ENCODE measurements at places on chromosomes 11 and 22.

DNA sequence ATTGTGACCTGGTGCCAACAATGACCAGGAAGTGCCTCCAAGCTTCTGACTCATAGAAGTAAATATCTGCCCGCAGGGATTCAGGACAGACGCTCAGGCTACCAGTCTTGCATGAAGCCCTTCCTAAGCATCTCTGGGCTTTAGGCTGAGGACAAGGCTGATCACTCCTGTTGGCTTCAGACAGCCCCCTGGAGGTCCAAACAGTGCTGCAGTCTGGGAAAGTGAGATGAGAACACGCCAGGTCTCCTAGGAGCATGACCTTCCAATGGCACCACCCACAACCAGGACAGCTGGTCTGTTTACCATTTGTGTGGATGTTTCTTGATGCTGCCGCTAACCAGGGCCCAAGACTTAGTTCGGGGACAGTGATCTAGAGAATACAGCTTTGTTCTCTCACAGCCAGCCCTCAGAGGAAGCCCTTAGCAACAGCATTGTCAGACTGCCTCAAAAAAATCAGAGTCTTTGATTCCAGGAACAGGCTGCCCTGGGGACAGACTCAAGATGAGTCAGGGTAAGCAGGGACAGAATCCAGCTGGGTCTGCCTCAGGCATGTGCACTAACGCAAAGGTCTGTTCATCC, 111.2 kb downstream of the ZNF280B start:
- peak; percentile 69 for DNase-seq

- no peak for DNase-seq
These were observed 158.2 kb downstream of the TTC28 start for GRCh38 chr22:28521451-28521850.

DNA sequence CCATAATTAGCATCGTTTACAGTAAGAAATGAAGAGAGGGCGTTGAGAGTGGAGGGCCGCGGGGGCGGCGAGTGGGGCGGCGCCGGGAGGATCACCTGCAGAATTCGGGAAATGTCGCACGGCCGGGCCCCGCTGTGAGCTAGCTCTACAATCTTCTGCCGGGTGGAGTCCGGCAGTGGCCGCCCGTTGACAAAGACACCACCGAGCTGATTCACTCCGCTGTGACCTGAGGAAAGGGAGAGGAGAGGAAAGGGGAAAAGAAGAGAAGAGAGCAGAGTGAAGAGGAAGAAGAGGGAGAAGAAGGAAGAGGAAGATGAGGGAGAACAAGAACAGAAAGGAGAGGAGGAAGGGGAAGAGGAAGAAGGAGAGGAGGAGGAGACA, 8.5 kb downstream of the PAX6 start:
- no peak for DNase-seq

DNA sequence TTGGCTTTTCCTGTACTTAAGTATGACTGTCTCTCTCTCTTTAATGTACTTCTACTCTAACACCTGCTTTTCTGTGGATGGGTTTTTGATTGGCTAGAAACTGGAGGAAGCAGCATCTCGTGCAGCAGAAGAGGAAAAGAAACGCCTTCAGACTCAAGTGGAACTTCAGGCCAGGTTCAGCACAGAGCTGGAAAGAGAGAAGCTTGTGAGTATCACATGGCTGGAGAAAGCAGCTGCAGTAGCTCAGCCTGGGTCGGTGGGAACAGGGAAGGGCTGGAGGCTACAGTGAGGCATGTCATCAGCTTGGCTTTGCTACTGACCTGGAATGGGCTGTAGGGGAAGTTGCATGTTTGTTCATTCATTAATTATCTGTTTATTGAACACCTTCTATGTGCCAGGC, 74.2 kb downstream of the SWAP70 start:
- DNase-seq = no peak

- no peak for DNase-seq
These were observed 11.4 kb downstream of the SCARF2 start for GRCh38 chr22:20426259-20426615.

DNA sequence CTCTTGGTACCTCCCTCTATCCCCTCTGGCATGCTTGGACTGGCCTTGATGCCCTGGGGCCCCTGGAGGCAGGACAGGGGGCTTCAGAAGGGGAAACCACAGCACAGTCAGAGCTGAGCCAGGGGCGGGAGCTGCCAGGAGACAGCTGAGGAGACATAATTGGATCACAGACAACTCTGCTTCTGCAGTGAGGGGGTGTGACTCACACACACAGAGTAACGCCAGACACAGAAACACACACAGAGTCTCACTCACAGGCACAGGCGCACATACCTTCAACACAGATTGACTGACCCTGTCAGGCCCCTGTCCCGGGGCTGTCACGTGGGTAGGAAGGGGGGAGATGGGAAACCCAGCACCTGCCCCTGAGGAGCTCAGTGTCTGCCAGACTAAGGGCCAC, 20.6 kb downstream of the STARD10 start:
- DNase-seq = no peak

- DNase-seq = no peak
These were observed 147.5 kb downstream of the ELP4 start for GRCh38 chr11:31657091-31657490.

- DNase-seq = no peak
These were observed 1.0 kb downstream of the CBX7 start for GRCh38 chr22:39151329-39151975.

DNA sequence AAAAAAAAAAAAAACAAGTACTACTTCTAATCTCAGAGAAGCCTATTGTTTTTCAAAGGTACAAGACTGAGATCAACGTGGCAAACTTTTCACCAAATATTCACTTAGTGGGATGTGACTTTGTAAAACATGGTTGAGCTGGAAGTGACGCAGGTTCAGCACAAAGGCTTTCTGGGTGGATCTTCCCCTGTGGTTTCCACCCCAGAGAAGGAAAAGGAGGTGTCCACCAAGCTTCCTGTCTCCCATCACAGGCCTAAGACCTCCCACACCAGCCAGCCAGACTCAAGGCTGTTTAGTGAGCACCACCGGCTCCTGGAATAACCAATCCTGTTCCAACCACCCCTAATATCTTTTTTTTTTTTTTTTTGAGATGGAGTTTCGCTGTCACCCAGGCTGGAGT, 5.7 kb downstream of the TMEM184B start:
- no peak for DNase-seq

GRCh38 chr11:61697078-61697502, 16.9 kb downstream of the DAGLA start:
- no peak for DNase-seq

DNA sequence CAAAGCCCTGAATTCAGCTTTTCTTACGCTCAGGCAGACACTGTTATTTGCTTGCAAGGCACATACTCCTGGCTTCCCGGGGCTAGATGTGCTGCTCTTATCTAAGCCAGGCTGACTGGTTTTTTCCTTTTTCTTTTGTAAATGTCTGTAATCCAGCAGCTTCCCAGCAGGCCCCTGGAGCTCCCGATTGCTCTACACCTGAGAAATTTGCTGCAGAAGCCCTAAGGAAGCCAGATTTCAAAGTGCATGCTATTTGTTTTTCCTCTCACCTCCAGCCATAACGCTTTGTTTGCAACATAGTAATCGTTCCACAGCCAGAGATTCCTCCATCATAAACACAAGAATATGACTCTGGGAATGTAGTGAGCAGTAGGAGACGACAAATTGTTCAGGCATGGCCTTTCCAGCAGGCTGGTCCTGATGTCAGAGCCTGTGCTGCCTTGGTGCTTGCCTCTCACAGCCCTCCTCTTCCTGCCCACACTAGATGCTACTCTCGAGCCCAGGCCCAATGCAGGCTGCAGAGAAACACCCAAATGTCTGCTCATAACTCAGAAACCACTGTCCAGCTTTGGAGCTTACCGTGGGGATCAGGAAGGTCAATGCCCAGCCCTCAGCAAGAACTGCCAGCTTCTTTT, 54.7 kb upstream of the SLC6A5 start:
- no peak for DNase-seq

- DNase-seq = no peak
These were observed 99.8 kb downstream of the CEP164 start for GRCh38 chr11:117427356-117427874.

DNA sequence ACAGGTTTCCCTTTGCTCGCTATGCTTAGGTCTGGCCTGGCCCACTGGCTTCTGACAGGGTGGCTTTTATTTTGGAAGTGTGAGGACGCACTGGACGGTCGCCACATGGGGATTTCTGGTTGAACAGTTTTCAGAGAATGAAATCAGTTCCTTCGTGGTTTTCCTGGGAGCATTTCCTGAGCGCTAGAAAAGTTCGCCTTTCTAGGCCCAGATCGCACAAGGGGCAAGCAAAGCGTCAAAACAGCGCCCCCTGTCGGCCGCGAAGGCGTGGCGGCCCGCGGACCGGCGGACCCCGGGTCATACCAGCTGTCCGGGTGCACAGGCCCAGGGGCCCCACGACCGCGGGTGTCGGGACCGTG, 12.7 kb upstream of the CYP2R1 start:
- DNase-seq = no peak

DNA sequence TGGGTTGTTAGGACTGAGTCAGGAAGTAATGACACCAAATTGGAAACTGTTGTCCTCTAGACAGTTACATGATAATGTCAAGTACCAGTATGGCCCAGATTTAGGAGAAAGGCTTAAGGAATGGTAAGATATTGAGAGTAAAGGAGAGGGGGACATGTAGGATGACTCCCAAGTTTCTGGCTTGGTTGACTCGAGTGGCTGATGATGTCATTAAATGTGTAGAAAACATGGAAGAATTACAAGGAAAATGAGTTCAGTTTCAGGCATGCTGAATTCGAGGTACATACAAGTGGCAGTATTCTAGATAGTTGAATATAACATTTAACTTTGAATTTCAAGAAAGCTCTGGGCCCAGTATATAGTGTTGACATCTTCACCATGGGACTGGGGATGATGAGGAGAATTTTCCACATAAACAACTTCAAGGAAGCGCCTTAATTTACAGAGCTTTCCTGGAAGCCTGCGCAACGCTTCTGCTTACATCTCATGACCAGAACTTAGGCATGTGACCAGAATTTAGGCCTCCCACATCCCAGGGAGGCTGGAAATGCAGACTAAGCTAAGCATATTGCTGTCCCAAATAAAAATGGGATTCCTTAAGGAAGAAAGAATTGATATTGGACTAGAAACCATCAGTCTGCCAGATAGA, 3.8 kb downstream of the CFAP300 start:
- no peak for DNase-seq

- no peak for DNase-seq
These were observed 26.8 kb downstream of the MCM5 start for GRCh38 chr22:35426801-35427140.

- DNase-seq = no peak
These were observed 87.5 kb downstream of the DDX10 start for GRCh38 chr11:108752297-108752751.

GRCh38 chr11:103281301-103281700, 172.1 kb downstream of the DYNC2H1 start:
- no peak for DNase-seq

GRCh38 chr11:71500601-71501021, 26.5 kb upstream of the KRTAP5-7 start:
- DNase-seq = no peak

DNA sequence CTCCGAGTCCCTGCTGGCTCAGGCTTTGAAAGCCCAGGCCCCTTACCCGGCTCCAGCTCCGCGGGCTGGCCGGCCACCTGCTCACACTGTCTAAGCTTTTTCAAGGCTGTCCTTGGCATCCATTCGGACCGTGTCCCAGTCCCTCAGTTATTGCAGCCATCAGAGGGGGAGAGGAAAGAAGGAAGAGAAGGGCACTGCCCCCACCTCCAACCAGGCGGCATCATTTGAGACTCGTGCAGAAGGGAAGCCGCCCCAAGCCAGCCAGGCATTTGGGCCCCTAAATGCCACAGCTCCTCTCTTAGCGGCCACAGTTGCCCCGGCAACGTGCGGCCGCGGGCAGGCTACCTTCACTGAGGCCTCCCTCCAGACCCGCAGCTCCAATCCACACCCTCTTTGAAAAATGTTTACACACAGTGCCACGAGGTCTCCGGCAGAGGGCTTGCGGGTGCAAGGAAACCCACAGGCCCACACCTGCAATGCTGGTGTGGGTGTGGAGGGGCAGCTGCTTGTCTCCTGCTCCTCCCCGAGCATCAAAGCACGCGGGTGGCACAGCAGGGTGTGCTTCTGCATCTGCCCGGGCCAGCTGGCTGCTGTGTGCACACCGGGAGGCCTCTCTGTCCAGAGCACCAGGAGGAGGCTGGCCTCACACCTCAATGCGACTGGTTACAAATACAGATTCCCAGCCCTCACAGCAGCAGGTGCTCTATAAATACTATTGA, 124.4 kb downstream of the CTTN start:
- no peak for DNase-seq
